ENCODE measurements at places on chromosomes 1 and 21. TPM values are rescaled to one million over a fixed set of nuclear protein-coding genes. Genes with fewer than 3 reads are reported as not detected.

The ATPAF1 gene
- 119 TPM for polyA plus RNA-seq

The ACTL8 gene
- polyA plus RNA-seq: not detected

The SELP gene
- polyA plus RNA-seq: 5.9 TPM

The GPA33 gene
- 1.7 TPM for polyA plus RNA-seq

The TNFRSF1B gene
- polyA plus RNA-seq: 7.7 TPM

The USP25 gene
- polyA plus RNA-seq: 52.9 TPM

The GPR25 gene
- not detected for polyA plus RNA-seq

The SMAP2 gene
- polyA plus RNA-seq: 25.2 TPM

The ARTN gene
- polyA plus RNA-seq: 2.4 TPM

The KPRP gene
- polyA plus RNA-seq: not detected

The AMY1C gene
- not detected for polyA plus RNA-seq

The MTOR gene
- 46.4 TPM for polyA plus RNA-seq

The SYCP1 gene
- polyA plus RNA-seq: not detected

The A3GALT2 gene
- polyA plus RNA-seq: 0.20 TPM

The CCDC27 gene
- 0.38 TPM for polyA plus RNA-seq

The S100A3 gene
- 0.46 TPM for polyA plus RNA-seq

The CSF3R gene
- polyA plus RNA-seq: 5.9 TPM

The RPAP2 gene
- 34.7 TPM for polyA plus RNA-seq

The TSPAN1 gene
- 69.9 TPM for polyA plus RNA-seq

The AUNIP gene
- polyA plus RNA-seq: 4.0 TPM

The DCAF6 gene
- 78.2 TPM for polyA plus RNA-seq

The LCE2B gene
- not detected for polyA plus RNA-seq
